ENCODE measurements at places on chromosomes 1 and 21.
A peak's percentile ranks its signal among the peaks of the same experiment; 100 is the strongest.

DNA sequence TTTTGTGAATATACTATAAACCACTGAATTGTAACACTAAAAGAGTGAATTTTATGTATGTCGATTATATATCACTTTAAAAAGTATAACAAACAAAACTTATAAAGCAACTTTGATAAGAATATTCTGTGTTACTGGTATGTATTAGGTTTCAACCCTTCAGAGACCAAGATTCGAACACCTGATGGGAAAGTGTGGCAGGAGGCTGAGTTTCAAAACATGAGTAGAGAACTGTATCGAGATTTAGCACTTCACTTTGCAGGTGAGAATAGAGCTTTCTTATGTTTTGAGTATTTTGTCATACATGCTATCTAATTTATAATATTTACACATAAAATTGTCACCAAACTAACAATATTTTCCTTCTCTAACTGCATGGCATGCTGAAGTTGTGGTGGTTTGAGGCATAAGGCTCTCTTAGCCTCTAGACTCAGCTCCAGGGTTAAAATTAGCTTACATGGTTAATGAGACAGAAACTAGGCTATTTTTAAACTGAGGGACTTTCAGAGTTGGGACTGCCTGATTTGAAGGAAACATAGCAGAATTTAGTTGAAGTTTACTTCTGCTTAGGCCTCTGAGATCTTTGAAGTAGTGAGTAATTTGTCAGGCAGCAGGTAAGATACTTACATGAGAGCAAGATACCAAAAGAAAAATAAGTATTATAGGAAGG lies 48.6 kb downstream of the CEP350 start:
- no peak for DNase-seq

- peak; percentile 40 for DNase-seq
Observed at GRCh38 chr1:64268653-64269557, 65.5 kb downstream of the UBE2U start.

DNA sequence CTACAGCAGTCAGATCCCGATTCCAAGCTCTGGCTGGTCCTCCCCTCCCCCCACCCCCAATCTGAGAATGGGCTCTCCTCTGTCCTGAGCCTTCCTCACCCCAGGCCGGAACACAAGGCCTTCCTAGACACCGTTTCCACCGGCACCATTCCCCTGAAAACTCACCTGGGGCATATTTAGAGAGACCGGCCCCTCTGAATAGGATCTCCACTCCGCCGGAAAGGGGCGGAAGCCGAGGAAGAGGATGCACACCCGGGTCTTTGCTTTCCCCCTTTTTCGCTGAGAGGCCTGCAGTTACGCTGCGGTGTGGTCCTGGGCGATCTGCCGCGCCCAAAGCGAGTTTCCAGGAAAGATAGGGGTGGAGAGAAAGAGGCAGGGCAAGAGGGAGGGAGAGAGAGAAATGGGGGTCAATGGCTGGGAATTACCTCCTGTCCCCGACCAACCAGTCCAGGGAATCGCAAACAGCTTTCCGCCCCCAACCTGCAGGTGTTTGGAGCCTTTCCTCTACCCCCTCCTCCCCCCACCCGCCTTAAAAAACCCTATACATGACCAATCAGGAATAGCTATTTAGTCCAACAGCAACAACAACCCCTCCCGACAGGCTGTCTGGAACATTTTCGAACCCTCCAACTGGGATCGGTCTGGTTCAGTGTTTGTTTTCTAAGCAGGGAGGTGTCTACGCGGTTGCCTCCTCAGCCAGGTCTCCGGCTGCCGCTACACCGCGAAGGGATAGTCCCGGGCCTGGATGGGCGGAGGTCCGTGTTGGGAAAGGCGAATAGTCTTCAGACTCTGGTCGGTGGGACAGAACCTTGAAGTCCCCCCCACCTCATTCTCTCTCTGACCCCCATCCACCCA lies 2.8 kb downstream of the TAL1 start:
- no peak for DNase-seq

DNA sequence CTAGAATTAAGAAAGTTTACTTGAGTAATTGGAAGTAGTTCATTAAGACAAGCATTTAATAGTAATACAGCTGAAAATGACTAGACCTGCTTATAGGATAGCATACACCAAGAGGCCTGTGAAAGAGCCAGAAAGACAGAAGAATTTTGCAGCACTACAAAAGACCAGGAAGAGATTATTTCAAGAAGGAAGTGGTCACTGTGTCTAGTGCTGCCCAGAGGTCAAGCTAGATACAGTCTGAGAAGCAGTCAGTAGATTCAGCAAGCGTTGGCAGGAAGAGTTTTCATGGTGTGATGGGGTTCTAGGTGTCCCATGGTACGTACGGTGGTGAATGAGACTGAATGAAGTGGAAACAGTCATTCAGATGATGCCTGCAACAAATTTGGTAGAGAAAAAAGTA lies 31.5 kb downstream of the RGS8 start:
- no peak for DNase-seq

GRCh38 chr1:199132006-199132405 lies 493.2 kb downstream of the PTPRC start:
- DNase-seq, result no peak

DNA sequence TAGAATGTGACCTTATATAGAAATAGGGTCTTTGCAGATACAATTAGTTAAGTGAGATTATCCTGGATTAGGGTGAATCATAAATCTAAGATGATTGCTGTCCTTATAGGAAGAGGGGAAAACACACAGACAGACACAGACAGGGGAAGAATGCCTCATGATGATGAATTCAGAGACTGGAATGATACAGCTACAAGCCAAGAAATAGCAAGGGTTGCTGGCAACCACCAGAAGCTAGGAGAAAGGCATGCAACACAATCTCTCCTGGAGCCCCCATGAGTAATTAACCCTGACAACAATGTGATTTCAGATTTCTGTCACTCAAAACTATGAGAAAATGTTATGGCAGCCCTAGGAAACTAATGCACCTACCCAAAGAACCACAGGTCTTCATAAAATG lies 19.1 kb upstream of the PPIH start:
- DNase-seq, result no peak

DNA sequence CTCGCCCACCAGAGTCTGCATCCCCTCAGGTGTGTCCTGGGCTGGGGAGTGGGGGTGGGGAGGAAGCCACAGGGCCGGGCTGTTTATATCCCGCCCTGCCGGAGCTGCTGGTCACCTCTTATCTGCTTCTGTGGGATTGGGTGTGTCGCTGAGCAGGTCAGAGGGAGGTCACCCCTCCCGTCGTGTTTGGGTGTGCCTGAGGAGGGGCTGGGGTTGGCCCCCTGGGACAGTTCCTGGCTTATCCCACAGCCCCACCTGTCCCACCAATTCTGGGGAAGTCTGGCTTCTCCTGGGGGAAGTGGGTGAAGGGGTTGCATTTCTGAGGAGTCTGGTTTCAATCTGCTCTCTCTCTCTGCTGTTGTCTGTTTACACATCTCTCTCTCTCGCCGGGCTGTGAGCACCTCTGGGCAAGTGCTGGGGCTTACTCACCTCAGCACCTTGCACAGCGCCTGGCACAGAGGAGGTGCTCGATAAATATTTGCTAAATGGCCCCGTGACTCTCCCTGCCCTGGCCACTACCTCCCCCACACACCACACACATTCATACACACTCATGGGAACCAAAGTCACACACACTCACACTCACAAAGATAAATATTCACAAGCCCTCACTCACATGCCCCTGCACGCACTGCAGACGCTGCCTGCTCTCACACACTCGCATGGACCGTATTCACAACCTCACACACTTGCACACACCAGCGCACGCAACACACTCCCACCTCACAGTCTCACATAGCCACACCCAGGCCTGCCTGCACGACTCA lies 8.3 kb downstream of the ELF3 start:
- peak; percentile 78 for DNase-seq

DNA sequence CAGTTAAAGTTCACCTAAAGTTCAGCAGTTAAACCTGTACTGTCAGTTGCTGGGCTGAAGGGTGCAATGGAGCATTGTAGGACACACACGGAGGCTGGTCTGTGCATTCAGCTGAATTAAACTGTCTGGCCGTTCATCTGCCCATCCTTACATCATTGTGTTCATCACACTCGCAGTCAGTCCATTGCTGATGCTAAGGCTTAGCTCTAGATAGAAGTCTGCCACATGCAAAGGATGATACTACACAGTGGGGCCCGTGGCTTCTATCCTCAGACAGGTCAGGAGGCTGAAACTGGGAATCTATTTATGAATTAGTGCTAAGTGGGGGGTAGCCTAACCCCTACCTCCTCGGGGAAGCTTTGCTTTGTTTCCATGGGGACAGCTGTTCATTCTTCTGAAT lies 60.4 kb downstream of the CNIH3 start:
- DNase-seq, result no peak

DNA sequence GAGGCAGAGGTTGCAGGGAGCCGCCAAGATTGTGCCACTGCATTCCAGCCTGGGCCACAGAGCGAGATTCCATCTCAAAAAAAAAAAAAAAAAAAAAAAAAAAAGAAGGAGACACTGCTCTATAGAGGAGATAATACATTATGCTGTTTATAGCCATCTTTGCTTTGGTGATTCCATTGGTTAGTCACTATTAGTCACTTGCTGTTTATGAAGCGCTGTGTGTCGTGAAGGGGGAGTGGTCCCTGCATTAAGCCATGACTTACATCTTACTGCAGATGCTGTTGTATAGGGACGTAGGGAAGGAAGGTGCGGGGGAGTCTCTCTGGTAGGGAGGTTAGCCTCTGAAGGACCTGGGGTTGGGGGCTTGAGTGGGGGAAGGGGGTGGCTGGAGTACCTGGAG lies 48.3 kb downstream of the HUNK start:
- DNase-seq, result no peak

DNA sequence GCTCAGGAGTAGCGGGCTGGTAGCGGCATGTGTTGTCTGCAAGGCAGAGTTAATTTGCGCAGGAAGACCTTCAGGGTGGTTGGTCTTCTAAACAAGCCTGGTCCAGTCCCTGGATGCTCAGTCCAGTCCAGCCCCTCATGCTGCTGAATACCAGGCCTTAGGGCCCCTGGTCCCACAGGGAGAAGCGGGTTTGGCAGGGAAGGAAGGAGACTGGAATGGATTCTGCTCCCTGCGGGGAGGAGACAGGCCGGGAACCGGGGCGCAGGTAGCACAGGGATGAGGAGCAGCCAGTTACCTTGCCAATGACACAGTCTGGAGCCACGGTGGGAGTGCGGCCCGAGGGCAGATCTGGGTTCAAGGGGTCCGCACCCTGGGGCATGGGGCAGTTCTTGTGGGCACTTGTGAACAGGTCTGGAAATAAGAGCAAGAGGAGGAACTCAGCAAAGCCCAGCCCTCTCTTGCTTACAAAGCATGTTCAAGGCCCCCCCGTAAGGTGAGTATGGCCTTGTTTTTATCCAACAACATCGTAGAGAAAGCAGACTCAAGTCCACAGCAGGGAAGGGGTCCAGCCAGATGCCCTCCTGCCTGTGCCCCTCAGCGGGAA lies 10.1 kb downstream of the FAM131C start:
- no peak for DNase-seq

DNA sequence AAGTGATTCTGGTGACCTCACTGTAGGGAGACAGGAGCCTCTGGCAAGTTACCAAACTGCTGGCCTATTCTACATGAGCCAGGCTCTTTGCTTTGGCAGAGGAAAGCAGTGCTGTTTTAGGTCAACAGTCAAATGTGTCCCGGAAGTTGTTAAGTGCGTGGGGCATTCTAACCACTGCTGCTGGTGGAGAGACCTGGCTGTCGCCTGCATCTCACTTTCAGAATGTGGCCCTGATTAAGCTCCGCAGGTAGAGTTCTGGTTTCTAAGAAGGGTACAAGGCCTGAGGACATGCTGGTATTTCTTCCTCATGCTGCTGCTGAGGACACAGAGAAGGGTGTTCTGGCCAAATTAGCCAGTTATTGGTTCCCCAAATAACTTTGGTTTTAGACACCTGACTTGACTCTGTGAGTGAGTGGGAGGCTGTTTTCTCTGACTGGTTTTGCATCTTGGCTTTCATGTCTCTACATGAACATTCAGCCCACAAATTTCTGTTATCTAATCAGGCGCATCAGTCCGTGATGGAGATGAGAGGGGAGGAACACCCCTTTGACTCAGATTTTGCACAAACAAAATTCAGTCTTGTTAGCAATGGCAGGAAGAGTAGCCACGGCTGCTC lies 120.8 kb downstream of the LMO4 start:
- DNase-seq, result peak; percentile 93

GRCh38 chr1:1399872-1400575 lies 889 bp upstream of the CCNL2 start:
- DNase-seq, result no peak

DNA sequence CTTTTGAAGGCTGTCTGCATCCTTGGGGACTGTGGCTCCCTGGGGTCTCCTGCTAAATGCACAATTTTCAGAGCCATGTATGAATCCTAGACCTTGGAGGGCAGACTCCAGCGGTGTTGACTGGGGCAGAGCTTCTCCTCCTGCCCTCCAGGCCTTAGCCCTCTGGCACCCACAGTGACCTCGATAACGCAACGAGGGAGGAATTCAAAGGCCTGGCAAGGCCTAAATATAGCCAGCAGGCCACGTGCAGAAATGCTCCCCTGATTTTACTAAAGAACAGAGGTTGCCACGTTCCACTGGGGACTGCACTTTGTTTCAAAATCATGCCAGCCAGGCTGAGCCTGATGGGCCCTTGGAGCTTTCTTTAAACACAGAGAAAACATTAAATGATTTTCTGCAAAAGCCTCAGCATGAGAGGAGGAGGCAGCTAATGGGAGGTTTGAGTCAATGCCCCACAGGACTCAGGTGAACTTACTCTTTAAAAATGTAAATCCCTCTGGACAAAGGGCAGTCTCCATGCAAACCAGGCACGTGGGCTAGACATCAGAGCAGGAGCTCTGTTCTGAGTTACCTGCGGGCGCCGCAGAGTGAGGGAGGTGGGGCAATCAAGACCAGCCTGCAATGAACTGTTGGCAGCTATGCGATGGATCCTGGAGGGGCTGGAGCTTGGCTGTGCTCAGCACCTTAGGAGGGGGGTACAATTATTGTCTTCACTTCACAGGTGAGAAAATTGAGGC lies 28.0 kb downstream of the GRIK3 start:
- no peak for DNase-seq

DNA sequence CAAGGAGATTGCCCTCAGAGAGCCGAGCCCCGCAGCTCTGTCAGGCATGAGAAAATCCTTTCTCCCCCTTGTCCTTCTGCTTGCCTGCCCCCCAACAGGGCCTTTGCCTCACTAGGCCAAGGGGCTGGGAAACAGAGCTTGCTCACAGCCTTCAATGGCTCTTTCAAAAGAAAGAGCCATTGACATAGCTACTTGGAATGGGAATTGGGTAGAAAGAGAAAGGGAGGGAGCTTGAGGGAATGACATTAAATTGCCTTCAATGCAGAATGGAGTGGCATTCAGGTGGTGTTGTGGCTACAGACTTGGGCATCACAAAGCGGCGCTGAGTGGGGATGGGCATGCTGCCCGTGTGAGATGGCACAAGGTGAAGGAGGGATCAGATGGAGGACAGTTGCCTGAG lies 13.2 kb downstream of the SYT11 start:
- DNase-seq, result peak; percentile 19

DNA sequence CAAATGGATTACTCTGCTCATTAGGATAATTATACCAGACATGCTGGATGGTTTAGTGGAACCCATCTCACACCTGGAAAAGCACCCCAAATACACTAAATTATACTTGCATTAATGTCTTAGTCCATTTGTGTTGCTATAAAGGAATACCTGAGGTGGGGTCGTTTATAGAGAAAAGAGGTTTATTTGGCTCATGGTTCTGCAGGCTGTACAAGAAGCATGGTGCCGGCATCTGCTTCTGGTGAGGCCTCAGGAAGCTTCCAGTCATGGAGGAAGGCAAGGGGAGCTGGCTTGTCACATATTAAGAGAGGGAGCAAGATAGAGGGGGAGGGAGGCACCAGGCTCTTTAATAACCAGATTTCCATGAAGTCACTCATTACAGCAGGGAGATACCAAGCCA lies 95.6 kb downstream of the MT1HL1 start:
- DNase-seq, result no peak

All from NCI-H1092 treated with DMSO at 0.1 percent for 48 hours (cell line).